NCI-H1048 (cell line): ENCODE measurements at places on chromosomes 12 and 14.

GRCh38 chr12:68773582-68773981, 27.6 kb downstream of the SLC35E3 start:
- DNase-seq: no peak

DNA sequence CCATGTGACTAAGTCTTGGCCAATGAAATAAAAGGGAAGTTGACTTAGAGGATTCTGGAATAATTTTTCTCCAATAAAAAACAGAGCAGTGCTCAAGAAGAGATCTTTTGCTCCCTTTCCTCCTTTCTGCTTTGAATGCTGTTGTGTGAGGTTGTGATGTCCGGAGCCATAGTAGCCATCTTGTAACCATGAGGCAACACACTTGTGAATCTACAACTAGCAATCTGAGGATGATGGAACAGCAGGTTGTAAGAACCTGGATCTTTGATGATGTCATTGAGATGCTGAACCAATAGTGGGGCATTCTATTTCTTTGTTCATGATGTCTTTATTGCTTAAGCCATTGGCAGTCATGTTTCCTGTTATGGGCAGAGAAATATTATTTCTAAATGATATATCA, 230.0 kb upstream of the SRRM4 start:
- no peak for DNase-seq

DNA sequence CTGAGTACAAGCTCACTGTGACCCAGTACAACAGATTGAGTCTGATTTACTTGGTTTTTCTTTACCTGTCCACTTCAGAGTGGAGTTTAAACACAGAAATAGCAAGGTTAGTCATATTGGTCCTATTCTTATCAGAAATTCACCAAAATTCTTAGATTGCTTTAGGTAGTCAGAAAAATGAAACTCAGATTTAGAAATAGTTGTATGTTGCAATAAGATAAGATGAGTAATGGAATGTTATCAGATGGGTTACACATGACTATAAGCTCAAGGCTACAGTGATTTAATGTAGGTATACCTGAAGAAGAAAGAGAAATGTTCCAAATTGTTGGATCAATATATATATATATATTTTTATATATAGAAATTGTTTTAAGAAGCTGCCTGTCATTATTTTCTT, 524.1 kb downstream of the LRFN5 start:
- no peak for DNase-seq

DNA sequence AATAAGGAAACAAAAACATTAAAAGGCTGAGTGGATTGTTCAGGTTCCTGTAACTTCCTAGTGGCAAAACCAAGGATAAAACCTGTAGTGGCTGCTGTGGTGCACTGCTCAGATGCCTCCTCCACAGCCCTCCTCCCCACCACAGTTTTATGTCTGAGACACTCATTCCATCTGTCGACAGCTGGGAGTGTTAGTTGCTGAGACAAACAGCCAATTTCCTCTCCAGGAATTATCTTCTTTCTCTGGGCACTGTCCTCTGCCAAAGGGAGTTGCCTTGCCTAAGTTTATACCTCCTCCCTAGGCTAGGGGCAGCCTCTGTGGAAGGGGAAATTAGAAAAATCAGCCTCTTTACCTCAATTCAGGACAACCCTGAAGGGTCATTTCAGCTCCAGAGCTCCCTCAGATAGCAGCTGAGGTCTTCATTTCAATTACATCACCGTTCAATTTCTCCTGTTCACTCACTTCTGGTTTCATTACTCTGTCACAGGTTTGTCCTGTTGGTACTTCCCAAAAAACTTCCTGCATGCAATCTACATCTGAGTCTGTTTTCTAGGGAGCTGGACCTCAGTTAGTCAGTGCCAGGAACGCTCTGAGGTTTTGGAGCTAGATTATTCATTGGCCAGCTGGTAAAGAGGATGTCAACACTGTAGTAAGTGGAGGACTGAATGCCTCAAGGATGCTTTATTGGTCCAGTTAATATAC, 74.9 kb upstream of the ATP2B1 start:
- no peak for DNase-seq

DNA sequence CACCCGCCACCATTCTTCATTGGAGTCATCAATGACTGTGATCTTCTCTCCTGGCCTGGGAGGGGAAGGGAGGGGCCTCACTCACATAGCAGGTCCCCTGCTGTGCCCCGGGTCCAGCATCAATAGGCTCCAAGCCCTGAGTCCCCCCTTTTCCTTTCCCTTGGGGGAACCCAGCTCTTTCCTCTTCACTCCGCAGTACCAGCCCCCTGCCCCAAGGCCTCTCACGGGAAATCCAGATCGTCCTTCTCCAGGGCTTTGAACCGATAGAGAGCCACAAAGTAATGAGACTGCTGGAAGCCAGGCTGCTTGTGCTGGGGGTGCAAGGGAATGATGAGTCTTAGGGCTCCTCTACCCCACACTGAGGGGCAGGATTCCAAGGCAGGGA, 6.7 kb downstream of the STAC3 start:
- DNase-seq: no peak

DNA sequence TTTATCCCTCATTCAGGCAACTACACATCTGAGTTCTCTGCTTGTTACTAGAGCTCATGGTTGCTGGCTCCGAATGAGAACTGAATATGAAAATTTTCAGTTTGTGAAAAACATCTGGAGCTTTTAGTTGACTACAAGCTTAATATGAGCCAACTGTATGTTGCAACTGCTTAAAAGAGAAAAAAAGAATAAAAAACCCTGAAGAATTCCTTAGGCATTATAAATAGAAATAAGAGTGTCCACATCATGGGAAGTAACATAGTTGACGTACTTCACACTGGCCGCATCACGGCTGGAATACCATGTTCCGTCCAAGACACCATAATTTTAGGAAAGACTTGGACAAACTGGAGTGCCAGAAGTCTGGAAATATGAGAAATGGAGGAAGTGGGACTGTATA, 57.9 kb downstream of the PDE3A start:
- no peak for DNase-seq

GRCh38 chr14:74563233-74563585, 48.8 kb downstream of the LTBP2 start:
- no peak for DNase-seq

DNA sequence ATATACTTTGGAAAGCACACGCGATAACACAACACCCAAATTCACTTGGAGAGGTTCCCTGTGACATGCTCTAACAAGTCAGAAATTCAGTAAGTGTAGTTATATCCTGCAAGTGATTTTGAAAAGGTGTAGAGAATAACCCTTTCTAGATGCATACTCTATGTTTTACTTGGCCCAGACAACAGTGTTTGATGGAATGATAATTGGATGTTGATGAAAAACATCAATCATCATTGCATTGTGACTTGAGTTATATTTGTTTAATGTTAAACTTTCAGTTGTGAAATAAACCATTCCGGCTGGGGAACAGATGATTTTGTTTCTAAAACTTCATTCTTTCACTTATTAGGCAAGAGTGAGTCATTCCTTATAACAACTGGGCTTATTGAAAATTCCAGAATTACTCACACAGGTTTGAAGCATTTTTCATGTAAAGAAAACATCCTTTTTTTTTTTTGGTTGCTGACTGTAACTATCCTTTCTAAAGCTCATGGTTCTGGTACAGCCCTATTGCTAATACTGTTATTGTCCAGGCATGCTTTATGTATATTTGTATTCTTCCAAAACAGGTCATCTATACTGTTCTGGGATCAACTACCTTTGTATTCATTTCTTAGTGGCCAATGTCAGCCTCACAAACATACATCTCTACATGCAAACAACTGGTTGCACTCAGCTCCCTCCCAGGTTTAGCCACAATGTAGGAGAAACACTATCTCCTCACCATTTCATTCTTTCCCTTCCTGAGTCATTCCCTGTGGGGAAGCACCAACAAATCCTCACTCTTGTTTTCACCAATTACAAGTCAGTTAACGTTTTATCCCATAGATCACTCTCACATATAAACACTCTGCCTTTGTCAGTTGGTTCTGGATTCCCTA, 121.2 kb upstream of the LRIG3 start:
- DNase-seq: no peak

DNA sequence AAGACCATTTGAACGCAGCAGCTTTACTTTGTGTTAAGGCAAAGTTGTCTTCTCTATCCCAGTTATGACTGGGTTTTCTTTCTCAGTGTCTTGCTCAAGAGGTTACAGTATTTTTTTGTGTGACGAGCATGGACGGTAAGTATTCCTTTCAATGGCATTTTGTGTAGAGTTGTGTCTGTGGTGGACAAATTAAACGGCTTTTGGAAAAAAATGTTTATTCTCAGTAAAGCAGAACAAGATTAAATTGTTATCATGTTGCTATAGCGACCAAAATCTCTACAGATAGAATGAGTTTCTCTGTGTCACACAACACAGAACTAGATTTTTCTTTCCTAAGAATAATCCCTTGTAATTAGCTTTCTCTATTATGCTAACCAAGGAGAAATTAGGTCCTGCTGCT, 417.1 kb downstream of the AEBP2 start:
- no peak for DNase-seq

GRCh38 chr14:23294734-23295561, 7.7 kb downstream of the PPP1R3E start:
- DNase-seq: no peak

- DNase-seq: no peak
Observed at GRCh38 chr12:27711317-27711682, 668 bp downstream of the MRPS35 start.

DNA sequence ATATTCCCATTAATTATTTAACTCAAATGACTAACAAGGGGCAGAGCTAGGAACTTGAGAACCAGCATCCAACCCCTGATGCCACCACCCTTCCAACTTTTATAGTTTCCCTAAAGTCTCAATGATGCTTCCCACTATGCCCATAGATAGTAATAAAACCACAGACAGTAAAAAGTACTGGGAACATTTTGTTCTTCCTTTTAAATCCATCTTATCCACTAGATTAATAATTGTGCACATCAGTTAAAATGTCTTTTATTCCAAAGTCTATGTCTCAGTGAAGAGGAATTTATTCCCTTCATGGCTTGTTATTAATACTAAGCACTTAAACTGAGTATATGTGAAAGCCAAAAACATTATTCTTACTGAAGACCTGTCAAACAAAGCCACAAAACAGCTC, 45.8 kb downstream of the SINHCAF start:
- DNase-seq: no peak

GRCh38 chr12:128543971-128544370, 277.0 kb downstream of the TMEM132C start:
- no peak for DNase-seq

DNA sequence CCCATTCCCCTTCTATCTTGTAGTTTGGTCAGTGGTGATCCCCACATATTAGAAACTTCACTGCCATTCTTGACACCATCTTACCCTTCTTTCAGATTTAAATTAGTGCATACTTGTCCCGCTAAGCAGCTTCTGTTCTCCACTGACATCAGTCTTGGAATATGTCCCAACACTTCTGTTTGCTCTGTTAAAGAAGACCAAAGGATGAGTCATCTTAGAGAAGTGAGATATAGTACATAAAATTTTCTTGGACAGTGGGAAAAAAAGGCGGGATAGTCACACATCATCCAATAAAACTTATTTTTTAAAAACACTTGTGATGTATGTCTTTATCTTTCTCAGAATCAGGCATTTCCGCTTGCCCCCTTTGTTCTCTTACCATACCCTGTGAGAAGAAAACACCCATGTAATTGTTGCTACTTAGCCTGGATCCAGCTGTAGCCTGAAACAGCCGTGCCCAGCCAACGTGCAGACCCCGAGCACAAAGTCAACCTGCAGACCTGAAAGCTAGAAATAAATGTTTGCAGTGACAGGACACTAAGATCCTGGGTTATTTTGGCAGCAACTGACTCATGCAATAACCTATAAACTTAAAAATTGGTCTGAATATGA, 100.1 kb upstream of the PDE3A start:
- DNase-seq: no peak

DNA sequence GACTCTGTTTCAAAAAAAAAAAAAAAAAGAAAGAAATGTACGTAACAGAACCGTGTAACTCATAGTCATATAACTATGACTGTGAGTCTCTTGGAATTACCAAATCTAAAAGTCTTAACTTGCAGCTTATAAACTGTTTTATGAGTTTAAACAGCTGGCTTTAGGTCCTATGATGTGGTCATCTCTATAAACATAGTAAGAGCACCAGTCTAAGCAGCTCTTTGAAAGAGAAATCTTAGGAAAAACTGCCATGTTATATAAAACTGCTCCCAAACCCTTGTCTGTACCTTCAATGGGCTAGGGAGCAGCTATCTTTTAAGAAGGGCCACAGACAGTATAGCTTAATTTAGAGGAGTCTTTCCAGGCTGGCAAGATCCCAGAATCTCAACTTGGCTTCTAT, 115.5 kb upstream of the AEBP2 start:
- no peak for DNase-seq

GRCh38 chr12:108973629-108974152, 47.2 kb downstream of the SVOP start:
- DNase-seq: no peak

DNA sequence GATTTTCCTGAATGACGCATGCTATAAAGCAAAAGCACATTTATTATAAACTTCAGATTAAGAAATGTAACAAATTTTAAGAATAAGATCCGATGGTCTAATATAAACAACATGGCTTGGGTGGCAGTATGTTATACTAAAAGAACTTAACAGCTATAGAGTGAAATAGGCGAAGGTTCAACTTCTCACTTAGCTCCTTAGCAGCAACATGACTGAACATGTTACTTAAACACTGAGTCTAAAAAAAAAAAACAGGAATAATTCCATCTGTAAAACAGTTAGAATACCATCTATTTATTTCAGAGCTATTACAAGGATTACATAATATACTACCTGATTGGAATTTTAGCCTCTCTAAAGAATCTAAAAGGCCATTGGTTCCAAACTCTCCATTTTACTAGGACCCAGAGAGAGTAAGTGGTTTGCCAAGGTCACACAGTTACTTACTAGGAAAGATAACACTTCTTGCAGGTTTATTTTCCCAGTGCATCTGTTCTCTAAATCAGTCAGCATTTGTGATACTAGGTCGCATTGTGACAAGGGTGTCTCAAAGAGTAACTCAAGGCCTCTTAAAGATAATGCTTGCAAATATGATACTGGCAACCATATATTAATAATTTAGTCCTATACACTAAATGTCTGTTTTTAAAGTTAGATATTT, 14.8 kb downstream of the OSBPL8 start:
- DNase-seq: no peak

DNA sequence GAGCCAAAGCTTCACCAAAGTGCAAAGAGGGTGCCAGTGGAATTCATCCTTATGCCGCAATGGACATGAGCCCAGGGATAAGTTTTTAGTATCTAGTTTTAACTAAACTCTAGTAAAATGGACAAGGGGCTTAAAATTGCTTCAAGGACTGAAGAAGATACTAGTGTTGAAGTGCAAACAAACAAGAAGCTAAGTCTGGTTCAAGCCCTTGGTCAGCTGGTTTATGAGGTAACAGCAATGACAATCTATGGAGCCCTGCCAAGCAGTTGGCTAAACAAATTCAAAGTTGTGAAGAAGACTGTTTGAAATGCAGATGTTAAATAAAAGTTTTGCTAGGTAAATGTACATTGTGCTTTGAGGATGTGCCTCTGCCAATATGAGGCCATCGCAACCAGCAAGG, 209.4 kb downstream of the KTN1 start:
- no peak for DNase-seq

GRCh38 chr12:110704750-110705149, 15.8 kb upstream of the HVCN1 start:
- DNase-seq: no peak
